Keratinocyte (primary cell): ENCODE measurements at places on chromosomes 11 and 22. TPM values are rescaled to one million over a fixed set of nuclear protein-coding genes. Genes with fewer than 3 reads are reported as not detected.

GRCh38 chr22:24997023-24997422 is 44.5 kb downstream of the KIAA1671 start:
- peaks cover 52% of the 10 kb centered on the region for H3K4me1 ChIP-seq
- H3K27me3 ChIP-seq: no peaks in the 10 kb centered on the region
- DNase-seq: no peak
- no peak overlapping the region for H3K4me3 ChIP-seq
- H3K27ac ChIP-seq: no peak overlapping the region

GRCh38 chr22:44697423-44698141 is 4.4 kb upstream of the PRR5 start:
- no peaks in the 10 kb centered on the region for H3K27me3 ChIP-seq
- H3K36me3 ChIP-seq: no peaks in the 10 kb centered on the region
- H3K27ac ChIP-seq: no peak overlapping the region
- DNase-seq: no peak
- no peak overlapping the region for H3K4me3 ChIP-seq

- no peak for DNase-seq
- no peaks in the 10 kb centered on the region for H3K36me3 ChIP-seq
- no peak overlapping the region for H3K27ac ChIP-seq
- no peaks in the 10 kb centered on the region for H3K4me1 ChIP-seq
- H3K27me3 ChIP-seq: no peaks in the 10 kb centered on the region
Observed at GRCh38 chr11:25423436-25424199, 908.3 kb upstream of the ANO3 start.

- H3K36me3 ChIP-seq: no peaks in the 10 kb centered on the region
- no peak for DNase-seq
- no peaks in the 10 kb centered on the region for H3K4me1 ChIP-seq
- no peak overlapping the region for H3K27ac ChIP-seq
Observed at GRCh38 chr11:19511413-19512183, 201.0 kb upstream of the NAV2 start.

SLC5A1 gene
- polyA plus RNA-seq: 1.8 to 3.0 TPM (median 2.0 TPM) in 3 replicates
